SK-MEL-5 (cell line): ENCODE measurements at places on chromosomes 12 and 14.

- DNase-seq, result no peak
Measured at GRCh38 chr14:105418269-105419194, 1.1 kb upstream of the MTA1 start.

DNA sequence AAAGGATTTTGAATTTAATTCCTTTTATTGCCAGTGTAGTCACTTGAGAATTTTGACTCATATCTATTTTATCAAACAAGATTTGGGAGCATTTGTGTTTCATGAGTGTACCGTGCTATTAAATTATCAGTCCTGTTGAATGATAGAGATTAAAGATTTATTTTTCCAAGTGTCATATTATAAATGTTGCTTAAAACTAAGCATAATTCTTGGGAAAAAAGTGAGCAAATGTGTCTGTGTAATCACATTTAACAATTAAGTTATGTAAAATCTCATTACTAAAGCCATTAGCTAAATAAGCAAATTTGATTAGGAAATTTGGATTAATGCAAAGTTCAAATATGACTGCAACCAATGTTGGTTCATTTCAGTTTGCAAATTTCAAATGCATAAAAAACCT lies 266.7 kb downstream of the TMTC2 start:
- no peak for DNase-seq

- DNase-seq, result no peak
Measured at GRCh38 chr14:74147571-74147970, 62.8 kb downstream of the LIN52 start.

DNA sequence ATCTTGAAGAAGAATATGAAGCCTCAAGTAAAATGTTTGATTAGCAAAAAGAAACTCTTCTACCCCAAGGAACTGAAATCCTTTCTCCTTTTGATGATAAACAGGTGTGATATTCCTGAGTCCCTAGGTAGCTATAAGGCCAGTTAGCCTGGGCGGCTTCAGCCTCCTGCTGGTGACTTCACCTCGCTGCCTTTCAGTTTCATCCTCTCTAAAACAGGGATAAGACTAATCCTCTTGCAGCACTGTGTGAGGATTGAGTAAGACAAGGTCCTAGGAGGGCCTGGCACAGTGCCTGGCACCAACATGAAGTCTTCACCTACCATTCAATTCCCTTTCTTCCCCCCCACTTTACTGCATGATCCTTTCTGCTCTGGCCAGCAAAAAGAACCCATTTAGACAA lies 42.1 kb downstream of the CIT start:
- peak; percentile 8 for DNase-seq

DNA sequence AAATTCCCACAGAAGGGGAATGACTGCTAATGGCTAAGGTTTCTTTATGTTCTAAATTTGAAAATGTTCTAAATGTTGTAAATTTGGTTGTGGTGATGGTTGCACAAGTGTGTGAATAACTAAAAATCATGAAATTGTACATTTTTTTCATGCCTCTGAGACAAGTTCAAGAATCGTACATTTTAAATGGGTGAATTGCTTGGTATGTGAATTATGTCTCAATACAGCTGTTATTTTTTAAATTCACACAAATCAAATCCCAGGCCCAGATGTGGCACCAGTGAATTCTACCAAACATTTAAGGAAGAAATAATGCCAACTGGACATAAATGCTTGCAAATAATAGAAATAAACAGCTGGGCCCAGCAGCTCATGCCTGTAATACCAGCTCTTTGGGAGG lies 28.6 kb upstream of the RND1 start:
- no peak for DNase-seq

DNA sequence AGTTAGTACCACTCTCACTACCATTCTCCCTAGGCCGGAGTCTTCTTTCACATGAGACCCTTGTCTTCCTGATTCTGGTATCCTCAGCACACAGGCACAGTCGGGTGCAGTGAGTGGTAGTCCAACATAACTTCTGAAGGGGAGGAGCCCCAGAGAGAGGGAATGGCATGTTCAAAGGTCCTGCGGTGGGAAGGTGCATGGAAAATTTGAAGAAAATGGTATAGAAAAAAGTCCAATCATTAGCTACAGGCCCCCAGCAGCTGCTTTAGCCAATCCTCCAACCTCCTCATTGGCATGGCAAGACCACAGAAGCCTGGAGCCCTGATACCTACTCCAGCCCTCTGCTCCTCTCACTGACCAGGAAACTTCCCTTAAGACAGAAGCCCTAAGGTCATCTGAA lies 96.6 kb downstream of the ZFP36L1 start:
- no peak for DNase-seq

GRCh38 chr12:131011165-131012079 lies 57.7 kb downstream of the ADGRD1 start:
- no peak for DNase-seq

GRCh38 chr12:123717350-123717749 lies 5.2 kb downstream of the ATP6V0A2 start:
- no peak for DNase-seq

DNA sequence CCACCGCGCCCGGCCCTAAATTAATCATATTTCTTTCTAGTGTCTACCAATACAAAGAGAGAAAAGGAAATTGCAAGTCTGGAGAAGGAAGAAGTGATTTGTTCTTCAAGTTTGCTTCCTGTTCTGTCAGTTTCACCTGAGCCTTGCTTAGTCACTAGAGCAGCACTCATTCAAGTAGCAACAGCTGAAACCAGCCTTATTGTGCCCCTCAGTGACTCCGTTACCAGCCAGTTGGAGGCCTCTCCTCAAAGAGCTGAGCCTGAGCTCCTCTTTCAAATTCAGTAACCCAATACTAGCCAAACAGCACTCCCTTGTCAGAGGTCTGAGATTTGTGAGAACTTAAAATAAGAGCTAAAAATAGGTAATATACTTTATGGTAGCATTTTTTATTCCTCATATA lies 17.4 kb downstream of the PAWR start:
- DNase-seq, result no peak
